ENCODE measurements at places on chromosomes 13 and 19. TPM values are rescaled to one million over a fixed set of nuclear protein-coding genes. Genes with fewer than 3 reads are reported as not detected.

Gene ERCC1
- 128 TPM for total RNA-seq

Gene AXL
- total RNA-seq: 278 TPM

Gene ENOX1
- total RNA-seq: 4.2 TPM

Gene THOP1
- 173 TPM for total RNA-seq

Gene ATXN8OS
- not detected for total RNA-seq

Gene CGB8
- not detected for total RNA-seq

Gene ZNF836
- total RNA-seq: 4.2 TPM

Gene CNMD
- not detected for total RNA-seq

Gene TNNT1
- total RNA-seq: 4.1 TPM

Gene ZFP82
- total RNA-seq: 6.4 TPM

Gene FGF21
- not detected for total RNA-seq

Gene COMP
- total RNA-seq: 0.11 TPM

Gene ADGRE1
- not detected for total RNA-seq
